ENCODE measurements at places on chromosomes 11 and 22.

- DNase-seq, result no peak
These were observed 54.6 kb upstream of the CHRM4 start for GRCh38 chr11:46445920-46446771.

- DNase-seq, result no peak
These were observed 52.2 kb downstream of the SLC25A17 start for GRCh38 chr22:40766956-40767355.

- no peak for DNase-seq
These were observed 1217.9 kb downstream of the LRRC4C start for GRCh38 chr11:40241524-40242051.

DNA sequence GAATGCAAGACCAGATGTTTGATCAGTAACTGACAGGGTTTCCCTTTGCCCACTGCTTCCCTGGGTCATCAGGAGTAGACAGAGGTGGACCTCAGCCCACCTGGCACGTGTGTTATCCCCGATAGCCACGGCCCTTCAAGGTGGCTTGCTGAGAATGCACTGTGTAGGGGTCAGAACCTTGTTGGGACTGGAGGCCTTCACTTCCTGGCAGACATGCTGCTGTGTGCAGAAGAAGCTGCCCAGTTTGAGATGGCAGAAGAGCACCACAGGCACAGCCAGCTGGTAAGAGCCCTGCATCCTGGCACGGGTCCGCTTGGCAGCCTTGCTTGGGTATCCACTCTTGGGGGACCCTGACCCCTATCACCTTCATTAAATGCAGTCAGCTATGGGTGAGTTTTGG is 81.8 kb downstream of the SFI1 start:
- no peak for DNase-seq

DNA sequence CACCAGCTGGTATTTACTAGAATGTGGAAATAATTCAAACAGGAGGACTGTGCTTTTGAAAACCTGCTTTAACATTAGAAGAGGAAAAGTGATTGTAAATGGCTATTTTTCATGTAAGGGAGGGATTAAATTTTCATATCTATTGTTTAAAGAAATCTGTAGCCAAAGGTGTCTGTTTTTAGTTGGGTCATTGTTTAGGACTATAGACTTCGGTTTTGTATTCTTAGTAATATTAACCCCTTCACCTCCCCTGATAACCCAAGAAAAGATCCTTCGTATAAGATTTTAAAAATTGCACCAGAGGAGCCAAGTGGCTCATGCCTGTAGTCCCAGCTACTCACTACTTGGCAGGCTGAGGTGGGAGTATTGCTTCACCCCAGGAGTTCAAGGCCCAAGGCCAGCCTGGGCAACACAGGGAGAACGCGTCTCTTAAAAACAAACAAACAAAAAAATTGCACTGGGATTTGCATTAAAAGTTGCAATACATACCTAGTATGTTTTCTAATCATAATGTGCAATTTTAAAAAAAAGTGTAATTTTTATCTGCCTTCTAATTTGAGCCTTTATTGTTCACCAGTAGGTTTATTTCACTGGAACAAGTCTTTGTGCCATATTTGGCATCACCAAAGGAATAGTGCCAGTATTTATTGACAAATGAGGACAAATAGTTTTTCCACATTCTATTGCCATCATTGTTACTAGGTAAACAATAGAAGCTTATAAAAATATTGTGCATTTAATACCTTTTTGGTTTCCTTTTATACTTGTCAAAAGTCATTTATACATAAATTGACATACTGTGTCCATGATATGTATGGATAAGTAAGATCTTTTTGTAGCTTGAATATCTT is 34.3 kb downstream of the MTMR3 start:
- no peak for DNase-seq
